ENCODE measurements at places on chromosomes 11 and 22.
A peak's percentile ranks its signal among the peaks of the same experiment; 100 is the strongest.

GRCh38 chr22:38422611-38423511 is 32.1 kb downstream of the KCNJ4 start:
- peak; percentile 58 for DNase-seq

DNA sequence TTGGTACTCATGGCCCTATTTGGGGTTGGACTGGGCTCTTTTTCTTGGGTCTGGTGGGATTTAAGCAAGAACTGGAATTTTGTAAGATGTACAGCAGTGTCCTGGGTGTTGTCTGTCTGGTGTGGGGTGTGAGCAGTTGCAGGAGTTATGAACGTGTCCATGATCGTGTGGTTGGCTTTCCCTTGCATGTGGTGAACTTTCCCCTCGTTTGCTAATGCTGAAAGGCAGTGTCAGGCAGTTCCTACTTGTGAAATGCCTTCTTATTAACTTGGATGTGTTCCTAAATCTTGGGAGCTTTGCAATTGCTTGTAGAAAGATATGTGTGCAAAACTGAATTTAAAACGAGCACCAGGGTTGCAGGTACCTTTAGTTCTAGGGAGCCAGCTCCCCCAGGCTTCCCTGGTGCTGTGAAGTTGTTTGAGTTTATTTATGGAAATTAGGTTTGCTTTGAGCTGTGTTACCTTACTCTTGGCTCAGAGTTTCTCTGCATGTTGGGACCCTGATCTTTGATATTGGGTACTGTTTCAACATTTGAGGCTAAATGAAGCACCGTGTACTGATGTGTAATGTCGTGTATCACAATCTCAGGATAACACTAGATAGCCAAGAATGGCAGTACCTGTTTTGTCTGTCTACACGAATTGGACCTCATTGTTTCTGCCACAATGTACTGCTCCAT is 35.8 kb upstream of the HSD17B12 start:
- peak; percentile 36 for DNase-seq

DNA sequence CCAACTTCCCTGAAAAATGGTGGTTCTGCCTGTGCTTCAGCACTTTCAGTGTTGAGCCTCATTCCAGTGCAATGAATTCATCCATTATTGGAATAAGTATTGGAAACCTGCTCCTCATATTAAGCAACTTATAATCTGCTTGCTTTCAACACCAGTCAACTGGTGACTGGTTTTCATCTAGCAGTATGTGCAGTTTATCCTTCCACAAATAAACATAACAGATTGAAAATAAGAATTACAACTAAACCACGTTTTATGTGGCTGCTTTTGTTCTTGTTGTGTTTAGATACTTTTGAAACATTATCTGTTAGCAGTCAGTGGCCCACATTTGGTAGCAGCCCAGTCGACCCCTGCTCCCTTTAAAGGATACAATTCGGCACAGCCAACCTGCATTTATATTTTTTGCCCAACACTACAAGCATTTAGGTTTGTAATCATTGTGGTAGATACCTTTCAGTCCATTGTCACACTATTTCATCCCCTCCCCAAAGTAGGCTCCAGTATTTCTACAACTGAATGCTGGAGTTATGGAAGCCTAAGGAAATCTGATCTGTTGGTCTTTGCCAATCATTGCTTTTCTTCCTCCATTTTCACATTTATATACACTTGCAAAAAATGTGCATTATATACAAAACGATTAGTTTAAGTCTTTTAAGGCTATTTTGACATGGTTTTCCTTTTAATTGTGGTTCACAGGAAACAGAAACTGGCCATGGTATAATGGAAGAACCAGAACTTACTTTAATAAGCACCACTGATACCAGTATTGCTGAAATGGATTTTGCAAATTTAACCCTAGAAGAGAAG is 13.1 kb downstream of the TAF1D start:
- DNase-seq = no peak

- peak; percentile 43 for DNase-seq
Measured at GRCh38 chr11:8721609-8722500, 39.3 kb downstream of the RPL27A start.

GRCh38 chr11:98621767-98622166 is 399.0 kb upstream of the CNTN5 start:
- no peak for DNase-seq

DNA sequence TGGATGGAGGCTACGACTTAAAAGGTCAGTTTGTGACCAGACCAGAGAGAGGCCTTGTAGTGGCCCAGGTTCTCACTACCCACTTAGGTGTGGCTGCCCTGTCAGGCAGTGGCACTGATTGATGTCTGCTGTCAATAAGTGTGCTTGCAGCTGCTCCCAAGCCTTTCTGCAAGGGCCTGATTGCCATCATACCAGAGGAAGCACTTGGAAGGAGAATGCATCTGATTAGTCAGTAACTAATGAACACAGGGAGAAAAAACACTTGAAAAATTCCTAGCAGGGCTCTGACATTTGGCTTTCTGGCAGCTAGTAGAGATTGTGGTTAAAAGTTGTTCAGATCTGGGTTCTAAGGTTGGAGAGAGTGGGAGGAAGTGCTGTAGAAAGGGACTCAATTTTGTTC is 107.5 kb downstream of the NAV2 start:
- no peak for DNase-seq

DNA sequence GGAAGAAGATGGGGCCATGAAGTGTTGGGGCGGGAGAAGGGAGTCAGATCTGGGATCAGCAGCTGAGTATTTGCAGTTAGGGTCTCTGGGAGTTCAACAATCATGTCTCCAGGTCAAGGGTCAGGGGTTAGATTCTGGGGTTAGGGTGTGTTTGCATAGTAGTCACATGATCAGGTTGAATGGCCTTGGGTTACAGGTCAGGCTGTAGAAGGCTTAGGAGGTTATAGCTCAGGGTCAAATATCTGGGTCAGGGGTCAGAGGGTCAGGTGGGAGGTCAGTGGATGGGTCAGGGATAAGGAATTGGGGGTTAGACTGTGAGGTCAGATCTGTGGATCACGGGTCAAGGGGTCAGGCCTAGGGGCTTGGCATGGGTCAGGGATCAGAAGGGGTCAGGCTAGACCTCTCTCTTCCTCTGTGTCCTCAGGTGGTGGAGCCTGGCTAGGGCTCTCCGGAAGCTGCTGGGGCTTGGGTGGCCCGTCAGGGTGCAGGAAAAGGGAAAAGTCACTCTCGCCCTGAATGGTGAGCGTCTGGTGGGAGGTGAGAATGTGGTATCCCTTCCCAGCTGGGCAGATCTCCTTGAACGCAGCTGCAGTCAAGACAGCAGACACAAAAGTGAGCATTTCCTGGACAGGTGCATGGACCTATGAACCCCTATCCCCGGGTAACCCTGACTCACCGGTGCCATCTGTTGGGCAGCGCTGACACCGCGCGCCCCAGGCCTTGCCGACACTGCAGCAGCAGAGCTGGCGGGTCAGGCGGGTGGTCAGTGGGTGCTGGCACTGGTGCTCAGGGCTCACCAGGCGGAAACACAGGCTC is 6.4 kb downstream of the LTBP3 start:
- DNase-seq = peak; percentile 92

DNA sequence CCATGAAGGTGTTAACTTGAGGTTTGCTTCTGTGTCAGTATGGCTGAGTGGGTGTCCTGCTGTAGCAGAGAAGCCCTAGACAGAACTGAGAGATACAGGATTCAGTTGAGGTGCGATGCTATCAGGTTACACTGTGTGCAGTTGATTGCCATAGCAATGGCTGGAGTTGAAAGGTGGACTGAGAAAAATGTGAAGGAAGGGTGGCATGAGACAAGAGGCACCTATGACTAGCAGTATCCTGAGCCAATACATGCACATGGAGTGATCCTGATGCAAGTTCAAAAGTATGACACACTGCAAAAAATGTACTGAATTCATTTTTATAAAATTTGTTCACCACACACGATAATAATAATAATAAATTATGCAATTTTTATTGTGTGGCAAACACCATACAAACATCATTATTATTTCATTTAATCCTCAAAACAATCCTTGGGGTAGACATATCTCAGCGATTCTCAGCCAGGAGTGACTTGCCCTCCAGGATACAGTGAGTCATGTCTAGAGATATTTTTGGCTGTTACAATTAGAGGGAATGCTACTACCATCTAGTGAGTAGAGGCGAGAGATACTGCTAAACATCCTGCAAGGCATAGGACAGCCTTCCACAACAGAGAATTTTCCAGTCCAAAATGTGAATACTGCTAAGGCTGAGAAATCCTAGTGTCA is 3.9 kb upstream of the PIWIL4 start:
- no peak for DNase-seq

GRCh38 chr11:1481861-1482441 is 4.6 kb downstream of the MOB2 start:
- DNase-seq = no peak

- DNase-seq = no peak
Measured at GRCh38 chr11:112570333-112570732, 309.7 kb upstream of the PLET1 start.

GRCh38 chr22:20128902-20129746 is 2.5 kb upstream of the ZDHHC8 start:
- peak; percentile 50 for DNase-seq

DNA sequence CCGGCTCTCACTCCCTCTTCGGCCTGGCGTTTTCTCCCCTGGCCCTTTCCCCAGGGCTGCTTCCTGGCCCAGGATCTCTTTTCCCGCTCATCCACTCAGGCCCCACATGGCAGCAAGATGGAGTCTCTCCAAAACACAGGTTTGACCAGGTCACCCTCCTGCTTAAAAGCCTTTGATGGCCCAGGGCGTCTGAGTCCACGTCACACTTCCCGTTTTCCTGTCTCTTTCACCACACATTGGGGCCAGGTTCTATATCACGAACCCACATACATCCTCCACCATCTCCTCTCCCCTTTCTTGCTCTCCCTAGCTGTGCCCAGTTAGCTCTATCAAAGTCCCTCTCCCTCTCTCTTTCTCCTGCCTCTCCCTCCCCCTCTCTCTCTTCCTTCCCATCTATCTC is 7.8 kb upstream of the LRRC32 start:
- DNase-seq = no peak
